ENCODE measurements at places on chromosomes 4 and X.

GRCh38 chr4:184851200-184851541 lies 25.4 kb upstream of the ACSL1 start:
- DNase-seq = no peak

- no peak for DNase-seq
Measured at GRCh38 chrX:2719774-2720447, 28.8 kb downstream of the CD99 start.

GRCh38 chr4:114136069-114136468 lies 156.6 kb upstream of the ARSJ start:
- DNase-seq = no peak

DNA sequence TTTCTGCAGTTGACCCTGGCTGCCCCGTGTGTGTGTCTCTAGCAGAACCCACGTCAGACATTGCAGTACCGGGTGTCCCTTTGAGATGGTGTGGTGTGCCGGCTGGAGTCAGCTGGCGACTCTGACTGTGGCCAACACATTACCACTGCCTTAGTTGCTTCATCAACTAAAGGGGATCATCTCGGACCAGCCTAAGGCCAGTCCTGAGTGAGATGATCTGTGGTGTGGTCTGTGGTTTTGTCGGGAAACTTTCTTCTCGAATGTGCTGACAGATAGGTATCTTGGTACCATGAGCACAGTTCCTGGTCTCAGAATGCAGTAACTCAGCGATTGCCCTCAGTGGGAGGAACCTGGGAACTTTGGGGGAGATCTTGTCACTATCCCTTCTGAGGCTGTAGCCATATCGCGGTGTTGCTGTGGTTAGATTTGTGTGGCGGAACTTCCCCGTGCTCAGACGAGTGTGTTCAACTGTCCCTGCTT lies 15.8 kb downstream of the TBC1D14 start:
- no peak for DNase-seq

- no peak for DNase-seq
Measured at GRCh38 chr4:5399790-5400421, 308.5 kb downstream of the EVC2 start.

- no peak for DNase-seq
Measured at GRCh38 chr4:108118505-108118904, 50.2 kb downstream of the LEF1 start.

GRCh38 chrX:54922547-54922946 lies 1.9 kb downstream of the TRO start:
- DNase-seq = no peak

- DNase-seq = no peak
Measured at GRCh38 chr4:86544310-86544966, 49.7 kb upstream of the PTPN13 start.

- DNase-seq = no peak
Measured at GRCh38 chrX:46617906-46618305, 44.3 kb downstream of the CHST7 start.

GRCh38 chr4:32148111-32148666 lies 1428.0 kb downstream of the PCDH7 start:
- no peak for DNase-seq

GRCh38 chr4:150510176-150510865 lies 71.6 kb upstream of the MAB21L2 start:
- no peak for DNase-seq

DNA sequence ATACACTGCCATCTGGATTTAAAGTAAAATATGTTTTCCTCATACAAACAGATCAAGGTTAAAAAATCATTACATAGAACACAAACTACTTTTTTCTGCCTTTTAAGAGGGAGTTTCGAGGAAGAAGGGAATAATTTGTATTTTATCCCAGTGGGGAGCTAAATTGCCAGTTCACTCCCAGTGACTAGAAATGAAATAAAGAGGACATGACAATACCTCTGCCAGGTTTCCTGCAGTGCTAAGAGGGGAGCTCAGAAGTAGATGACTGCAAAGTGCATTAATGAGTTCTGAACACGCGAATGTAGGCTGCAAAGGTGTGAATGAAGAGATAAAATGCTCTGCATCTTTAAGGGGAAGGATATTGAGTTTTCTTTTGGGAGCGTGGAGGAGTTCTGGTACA lies 69.7 kb downstream of the SRPX start:
- DNase-seq = no peak

- DNase-seq = no peak
Measured at GRCh38 chr4:125091101-125091500, 223.7 kb upstream of the FAT4 start.

DNA sequence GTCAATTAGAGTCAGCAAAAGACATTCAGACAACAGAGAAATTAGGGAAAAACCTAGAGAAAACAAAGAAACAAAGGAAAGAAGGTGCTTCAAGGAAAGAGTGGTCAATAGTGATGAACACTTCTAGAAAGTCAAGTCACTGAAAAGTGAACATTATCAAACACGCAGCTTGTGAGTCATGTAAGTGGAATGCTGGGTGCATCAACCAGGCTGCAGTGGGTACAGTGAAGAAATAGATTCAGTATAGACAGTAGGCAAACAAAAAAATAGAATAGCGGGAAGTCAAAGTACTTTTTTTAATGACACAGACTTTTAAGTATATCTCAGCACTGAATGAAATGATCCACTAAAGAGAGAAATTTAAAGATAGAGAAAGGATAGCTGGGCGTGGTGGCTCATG lies 245.8 kb downstream of the ARHGAP24 start:
- DNase-seq = no peak

- no peak for DNase-seq
Measured at GRCh38 chrX:44227991-44228390, 115.5 kb downstream of the EFHC2 start.

GRCh38 chrX:109687903-109688302 lies 45.2 kb downstream of the ACSL4 start:
- DNase-seq = no peak

GRCh38 chrX:147912093-147912801 lies 528 bp downstream of the FMR1 start:
- DNase-seq = peak; percentile 24

- no peak for DNase-seq
Measured at GRCh38 chr4:177107288-177107921, 202.3 kb upstream of the NEIL3 start.

GRCh38 chrX:123217077-123217476 lies 33.0 kb downstream of the GRIA3 start:
- no peak for DNase-seq

GRCh38 chr4:185773419-185773818 lies 38.6 kb downstream of the SORBS2 start:
- no peak for DNase-seq

- no peak for DNase-seq
Measured at GRCh38 chr4:162010362-162010761, 153.4 kb downstream of the FSTL5 start.

- DNase-seq = no peak
Measured at GRCh38 chrX:9278475-9279233, 186.2 kb upstream of the TBL1X start.

DNA sequence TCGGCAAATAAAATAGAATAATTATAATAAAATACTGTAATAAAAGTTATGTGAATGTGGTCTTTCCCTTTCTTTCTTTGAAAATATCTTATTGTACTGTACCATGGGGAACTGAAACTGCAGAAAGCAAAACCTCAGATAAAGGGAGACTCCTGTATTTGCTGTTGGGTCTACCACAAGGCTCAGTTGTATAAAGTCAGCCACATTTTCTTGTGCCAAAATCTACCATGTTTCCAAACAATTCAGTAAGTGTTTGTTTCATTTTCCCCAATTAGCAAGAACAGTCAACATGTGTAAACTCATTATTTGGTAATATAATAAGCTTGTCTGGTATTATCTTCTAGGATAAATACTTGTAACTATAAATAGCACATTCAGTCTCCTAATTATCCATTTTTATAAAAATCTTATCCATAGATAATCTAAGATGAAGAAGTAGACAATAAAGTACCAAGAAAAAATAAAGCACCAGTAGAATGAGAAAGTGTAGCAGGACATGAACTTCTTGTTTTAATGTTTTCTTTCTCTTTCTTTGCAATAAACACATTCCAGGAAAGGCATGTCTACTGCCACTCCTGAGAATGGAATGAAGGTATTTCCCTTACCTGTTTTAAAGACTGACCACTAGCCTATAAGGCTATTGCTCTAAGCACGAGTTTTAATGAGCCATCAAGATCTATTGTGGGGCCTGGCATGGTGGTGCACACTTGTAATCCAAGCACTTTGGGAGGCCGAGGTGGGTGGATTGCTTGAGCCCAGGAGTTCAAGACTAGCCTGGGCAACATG lies 15.0 kb upstream of the OTUD4 start:
- no peak for DNase-seq

- no peak for DNase-seq
Measured at GRCh38 chrX:65034292-65034667, 58.0 kb upstream of the ZC4H2 start.

DNA sequence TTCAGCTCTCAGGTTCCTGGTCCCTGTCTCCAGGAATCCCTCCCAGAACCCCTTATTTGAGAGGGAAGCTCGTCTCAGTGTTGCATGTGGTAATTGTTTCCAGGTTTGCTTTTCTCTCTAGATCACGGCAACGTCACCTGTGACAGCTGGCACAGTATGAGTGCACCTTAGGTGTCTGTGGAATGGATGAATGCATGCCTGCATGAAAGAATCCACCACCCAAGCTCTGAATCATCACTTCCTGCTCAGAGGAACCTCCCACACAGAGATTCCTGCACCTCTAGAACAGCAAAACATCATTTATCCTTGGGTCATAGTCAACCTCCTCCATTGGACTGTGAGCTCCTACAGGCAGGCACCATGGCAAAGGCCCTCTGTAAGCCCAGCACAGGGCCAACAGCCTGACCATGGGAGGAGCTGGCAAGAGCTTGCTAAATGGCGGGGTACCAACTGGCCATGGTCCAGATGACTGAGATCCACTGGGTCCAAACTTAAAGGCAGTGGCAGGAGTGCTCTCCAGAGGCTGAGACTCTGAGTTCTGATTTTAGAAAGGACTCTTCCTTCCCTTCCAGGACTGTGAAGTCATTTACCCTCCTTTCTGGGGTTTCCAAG lies 116.2 kb downstream of the SLC2A9 start:
- DNase-seq = no peak

DNA sequence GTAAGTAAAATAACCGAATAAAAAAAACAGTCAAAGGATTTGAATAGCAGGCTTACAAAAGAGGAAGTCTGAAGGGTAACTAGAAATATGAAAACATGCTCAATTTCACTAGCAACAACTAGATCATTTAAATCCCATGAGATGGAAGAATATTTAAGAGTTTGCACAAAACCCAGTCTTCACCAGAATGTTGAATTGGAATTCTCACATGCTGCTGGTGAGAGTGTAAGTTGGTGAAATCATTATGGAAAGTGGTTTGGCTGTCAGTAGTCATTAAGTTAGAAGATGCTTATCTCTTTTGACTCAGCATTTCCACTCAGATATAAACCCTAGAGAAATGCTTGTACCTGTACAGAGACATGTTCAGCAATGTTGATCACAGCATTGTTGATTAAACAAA lies 110.1 kb downstream of the PGRMC2 start:
- DNase-seq = no peak

DNA sequence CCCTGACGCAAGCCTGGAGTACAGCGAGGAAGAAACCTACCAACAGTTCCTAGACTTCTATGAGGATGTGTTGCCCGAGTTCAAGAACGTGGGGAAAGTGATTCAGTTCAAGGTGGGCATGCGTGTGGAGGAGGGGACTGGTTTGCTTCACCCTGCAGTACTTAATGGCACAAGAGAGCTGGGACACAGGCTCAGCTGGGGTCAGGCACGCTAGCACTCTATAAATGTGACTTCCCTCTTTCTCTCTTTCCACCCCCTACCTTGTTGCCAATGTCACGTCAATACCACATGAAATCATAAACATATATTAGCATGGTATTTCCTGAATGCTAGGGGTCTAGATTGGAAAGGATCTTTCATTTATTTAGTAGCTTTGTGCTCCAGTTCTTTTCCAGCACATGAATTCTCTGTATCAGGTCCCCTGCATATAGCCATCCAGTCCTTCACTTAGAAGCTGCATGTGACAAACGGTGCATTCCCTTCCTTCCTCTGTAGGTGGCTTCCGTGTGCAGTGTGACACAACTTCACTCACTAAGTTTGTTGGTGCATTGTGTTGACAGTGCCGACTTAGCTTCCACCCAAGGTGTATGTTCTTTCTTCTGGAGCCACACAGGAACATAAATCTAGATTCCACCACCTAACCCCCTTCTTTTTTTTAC lies 25.6 kb downstream of the ZRSR2 start:
- DNase-seq = no peak

- no peak for DNase-seq
Measured at GRCh38 chr4:20623939-20624338, 76.3 kb upstream of the PACRGL start.

DNA sequence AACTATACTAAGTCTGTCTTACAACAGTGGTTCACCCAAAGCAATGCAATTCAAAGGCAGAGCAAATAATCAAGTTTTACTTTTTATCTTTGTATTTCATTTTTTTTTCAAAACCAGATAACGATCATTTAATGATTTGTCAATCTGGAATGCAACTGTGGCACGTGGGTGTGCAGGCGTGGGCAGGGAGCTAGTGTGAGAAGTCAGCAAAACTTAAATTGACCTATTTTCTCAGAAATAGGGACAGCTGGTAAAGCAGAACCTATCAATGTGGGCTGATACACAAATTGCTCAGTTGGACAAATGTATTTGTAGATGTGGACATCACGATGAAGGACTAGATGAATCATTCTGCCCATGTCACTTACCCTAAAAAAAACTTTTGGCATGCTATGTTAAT lies 105.6 kb downstream of the CBLL2 start:
- no peak for DNase-seq

GRCh38 chr4:155011163-155011780 lies 197.2 kb upstream of the NPY2R start:
- no peak for DNase-seq

- no peak for DNase-seq
Measured at GRCh38 chr4:180335566-180335965, 1907.6 kb upstream of the TENM3 start.

GRCh38 chr4:153713866-153714646 lies 30.0 kb downstream of the TLR2 start:
- DNase-seq = no peak

DNA sequence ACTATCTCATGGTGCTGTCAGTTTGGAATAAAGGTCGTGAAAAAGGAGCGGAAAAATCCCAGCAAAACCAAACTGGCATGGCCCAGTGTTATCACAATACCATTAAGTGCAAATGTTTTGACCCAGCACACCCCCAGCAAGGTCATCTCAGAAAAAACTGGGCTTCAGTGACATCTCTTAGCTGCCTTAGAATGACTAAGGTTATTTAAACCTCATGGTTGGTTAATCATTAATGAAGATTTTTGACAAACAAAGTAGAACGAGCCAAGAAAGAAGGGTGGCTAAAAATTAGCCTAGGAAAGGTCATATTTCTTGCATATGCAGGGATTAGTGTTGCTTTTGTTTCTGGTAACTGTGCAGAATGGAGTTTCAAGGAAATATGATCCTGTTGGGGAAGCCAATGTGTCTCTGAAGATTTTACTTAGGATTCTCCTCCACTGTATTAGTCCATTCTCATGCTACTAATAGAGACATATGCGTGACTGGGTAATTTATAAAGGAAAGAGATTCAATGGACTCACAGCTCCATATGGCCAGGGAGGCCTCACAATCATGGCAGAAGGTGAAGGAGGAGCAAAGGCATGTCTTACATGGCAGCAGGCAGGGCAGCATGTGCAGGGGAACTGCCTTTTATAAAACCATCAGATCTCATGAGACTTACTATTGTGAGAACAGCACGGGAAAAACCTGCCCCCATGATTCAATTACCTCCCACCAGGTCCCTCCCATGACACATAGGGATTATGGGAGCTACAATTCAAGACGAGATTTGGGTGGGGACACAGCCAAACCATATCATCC lies 83.5 kb downstream of the CHRNA9 start:
- no peak for DNase-seq

- no peak for DNase-seq
Measured at GRCh38 chr4:173538148-173538908, 8.3 kb upstream of the HAND2 start.
